Regular cardiac myocyte (primary cell): ENCODE measurements at places on chromosomes 5 and 9. TPM values are rescaled to one million over a fixed set of nuclear protein-coding genes. Genes with fewer than 3 reads are reported as not detected.

PCDHB16 gene
- total RNA-seq = 0.19 and 1.7 TPM in 2 replicates

NME5 gene
- 0.77 and 1.7 TPM in 2 replicates for total RNA-seq

SURF2 gene
- total RNA-seq = 10.1 and 26.1 TPM in 2 replicates

TAF1L gene
- total RNA-seq = not detected in 2 replicates

TBCA gene
- 99.2 and 175 TPM in 2 replicates for total RNA-seq

PCDHGB1 gene
- total RNA-seq = 0.38 and 3.1 TPM in 2 replicates

BNC2 gene
- total RNA-seq = 13.0 and 18.9 TPM in 2 replicates

IL33 gene
- total RNA-seq = 189 and 383 TPM in 2 replicates

ZDHHC12 gene
- total RNA-seq = 22.6 and 39.9 TPM in 2 replicates

TMEM215 gene
- not detected in 2 replicates for total RNA-seq

GDA gene
- total RNA-seq = not detected in 2 replicates

DAB2IP gene
- 6.1 and 20.6 TPM in 2 replicates for total RNA-seq

PPWD1 gene
- total RNA-seq = 29.7 and 74.7 TPM in 2 replicates

ANKRD34B gene
- not detected in 2 replicates for total RNA-seq

IL7R gene
- total RNA-seq = 2.3 and 13.2 TPM in 2 replicates

TTC23L gene
- total RNA-seq = under 0.01 and 0.28 TPM in 2 replicates

GABRA1 gene
- total RNA-seq = not detected in 2 replicates

LHX2 gene
- total RNA-seq = under 0.01 and 0.19 TPM in 2 replicates

NEURL1B gene
- 5.1 and 5.6 TPM in 2 replicates for total RNA-seq

SLC6A19 gene
- total RNA-seq = not detected in 2 replicates

LCN6 gene
- total RNA-seq = not detected in 2 replicates

IL5 gene
- total RNA-seq = 0.28 TPM in 1 of 2 replicates, not detected in the other

PTGS1 gene
- 47.2 and 71.3 TPM in 2 replicates for total RNA-seq
